Mononuclear cell (primary cell): ENCODE measurements at places on chromosomes 6 and 20. TPM values are rescaled to one million over a fixed set of nuclear protein-coding genes. Genes with fewer than 3 reads are reported as not detected.

Gene OR2W1
- not detected for total RNA-seq

Gene CFAP61
- total RNA-seq, result not detected

Gene BEND6
- 1.0 TPM for total RNA-seq

Gene JPH2
- total RNA-seq, result not detected

Gene BACH2
- 37.6 TPM for total RNA-seq

Gene TFAP2C
- total RNA-seq, result not detected

Gene PROKR2
- not detected for total RNA-seq

Gene SNAP25
- total RNA-seq, result not detected

Gene PI3
- not detected for total RNA-seq

Gene LHFPL5
- total RNA-seq, result not detected

Gene SEL1L2
- total RNA-seq, result not detected

Gene UBE2V1
- total RNA-seq, result 114 TPM

Gene TMEM74B
- total RNA-seq, result not detected

Gene CCN5
- not detected for total RNA-seq

Gene POM121L2
- total RNA-seq, result not detected

Gene ADTRP
- total RNA-seq, result 32.7 TPM

Gene SLC17A3
- total RNA-seq, result 0.31 TPM

Gene SLC22A3
- not detected for total RNA-seq
